ENCODE measurements at places on chromosomes 6 and 20.

GRCh38 chr6:24967211-24967610 is 31.5 kb upstream of the RIPOR2 start:
- DNase-seq = no peak

GRCh38 chr6:89745716-89746115 is 73.9 kb downstream of the MDN1 start:
- DNase-seq = no peak

- no peak for DNase-seq
Observed at GRCh38 chr20:9287826-9288225, 218.9 kb downstream of the PLCB4 start.

DNA sequence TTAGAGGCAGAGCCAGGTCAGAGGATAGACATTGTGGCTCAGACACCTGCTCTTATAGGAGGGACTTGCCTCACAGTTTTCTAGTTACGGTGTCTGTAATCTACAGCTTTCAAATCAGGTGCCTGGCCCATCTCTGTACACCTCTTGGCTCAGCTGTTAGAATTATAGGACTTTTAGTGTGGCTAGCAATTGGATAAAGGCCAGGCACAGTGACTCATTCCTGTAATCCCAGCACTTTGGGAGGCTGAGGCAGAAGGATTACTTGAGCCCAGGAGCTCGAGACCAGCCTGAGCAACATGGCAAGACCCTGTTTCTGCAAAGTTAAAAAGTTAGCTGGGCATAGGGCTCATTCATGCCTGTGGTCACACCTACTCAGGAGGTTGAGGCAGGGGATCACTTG is 20.0 kb downstream of the BRPF3 start:
- DNase-seq = no peak

DNA sequence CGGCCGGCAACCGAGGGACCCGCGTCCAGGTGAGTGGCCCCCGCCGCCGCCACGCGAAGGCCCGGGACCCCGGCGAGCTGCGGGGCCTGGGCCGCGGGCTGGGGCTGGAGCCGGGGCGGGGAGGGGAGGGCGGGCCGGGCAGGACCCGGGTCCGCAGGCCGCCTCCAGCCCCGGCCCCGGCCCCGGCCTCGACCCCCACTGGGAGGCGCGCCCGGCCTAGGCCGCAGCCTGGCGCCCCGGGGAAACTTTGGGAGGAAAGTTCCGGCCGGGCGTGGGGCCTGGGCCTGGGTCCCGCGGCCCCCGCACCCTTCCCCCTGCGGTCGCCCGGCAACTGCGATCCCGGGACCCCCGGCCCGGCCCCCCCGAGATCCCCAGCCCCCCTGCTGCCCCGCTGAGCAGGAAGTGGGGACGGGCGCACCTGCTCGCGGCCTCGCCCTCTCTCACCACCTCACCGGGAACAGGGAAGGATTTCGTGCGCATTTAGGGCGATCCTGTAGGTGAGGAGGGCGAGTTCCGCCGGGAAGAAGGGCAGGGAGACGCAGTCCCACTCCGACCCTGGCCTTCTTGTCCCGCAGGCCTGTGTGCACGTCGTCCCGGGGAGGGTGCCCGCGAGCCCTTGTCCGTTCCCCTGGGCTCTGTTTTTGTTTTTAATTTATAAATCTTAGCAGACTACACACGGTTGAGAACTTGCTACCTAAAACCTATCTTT is 402 bp downstream of the OSBPL2 start:
- no peak for DNase-seq

- no peak for DNase-seq
Observed at GRCh38 chr6:164283574-164283973, 869.1 kb downstream of the QKI start.

DNA sequence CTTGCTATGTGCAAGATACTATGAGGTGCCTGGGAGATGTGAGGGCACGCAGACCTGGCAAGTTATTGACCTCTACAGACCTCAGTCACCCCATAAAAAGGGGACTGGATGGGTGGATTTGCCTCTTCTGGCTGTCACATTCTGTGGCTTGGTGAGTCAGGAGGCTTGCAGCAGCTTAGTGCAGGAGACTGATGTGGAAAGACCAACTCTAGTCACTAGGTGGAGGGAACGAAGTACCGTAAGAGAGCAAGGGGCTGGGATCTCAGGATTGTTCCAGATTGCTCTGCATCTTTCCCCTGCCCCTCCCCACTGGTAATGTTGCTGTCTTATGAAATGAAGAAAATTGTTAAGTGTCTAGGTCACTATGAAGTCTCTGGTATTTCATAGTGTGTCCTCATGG is 3.3 kb downstream of the MAPRE1 start:
- DNase-seq = no peak

DNA sequence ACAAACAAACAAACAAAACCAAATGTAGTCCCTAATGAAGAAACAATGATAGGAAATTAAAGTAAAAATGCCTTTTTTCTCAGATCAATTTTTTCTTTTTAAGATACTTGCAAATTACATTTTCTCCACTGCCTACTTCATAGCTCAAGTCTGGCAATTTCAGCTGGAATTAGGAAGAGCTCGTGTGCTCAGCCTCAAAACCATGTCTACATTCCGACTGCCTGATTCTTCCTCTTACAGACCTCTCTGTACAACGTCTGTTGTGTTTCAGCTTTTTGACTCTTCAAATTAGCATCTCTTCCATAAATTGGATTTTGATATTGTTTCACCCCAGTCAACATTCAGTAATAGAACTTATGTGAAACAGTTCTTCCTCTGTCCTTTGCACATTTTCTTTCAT is 9.3 kb upstream of the EDN1 start:
- DNase-seq = no peak

- no peak for DNase-seq
Observed at GRCh38 chr6:111030008-111031007, 48.5 kb downstream of the RPF2 start.

GRCh38 chr6:38796006-38796405 is 80.9 kb downstream of the DNAH8 start:
- no peak for DNase-seq

DNA sequence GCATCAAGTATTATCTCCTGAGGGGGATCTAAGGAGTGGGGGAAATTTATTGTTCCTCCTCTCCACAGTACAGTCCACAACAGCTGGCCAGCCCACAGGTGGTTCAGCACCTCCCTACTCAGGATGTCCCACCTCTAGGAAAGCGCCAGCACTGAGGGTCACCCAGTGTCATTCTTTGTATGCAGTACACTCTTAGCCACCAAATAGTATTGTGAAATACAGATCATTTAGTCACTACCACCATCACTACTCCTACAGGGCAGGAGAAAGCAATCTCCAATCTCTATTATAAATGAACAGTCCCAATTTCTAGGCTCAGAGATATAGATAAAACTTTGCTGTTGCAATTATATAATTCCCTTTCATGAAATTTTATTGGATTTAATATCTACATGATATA is 6.3 kb upstream of the ZNF76 start:
- DNase-seq = no peak

DNA sequence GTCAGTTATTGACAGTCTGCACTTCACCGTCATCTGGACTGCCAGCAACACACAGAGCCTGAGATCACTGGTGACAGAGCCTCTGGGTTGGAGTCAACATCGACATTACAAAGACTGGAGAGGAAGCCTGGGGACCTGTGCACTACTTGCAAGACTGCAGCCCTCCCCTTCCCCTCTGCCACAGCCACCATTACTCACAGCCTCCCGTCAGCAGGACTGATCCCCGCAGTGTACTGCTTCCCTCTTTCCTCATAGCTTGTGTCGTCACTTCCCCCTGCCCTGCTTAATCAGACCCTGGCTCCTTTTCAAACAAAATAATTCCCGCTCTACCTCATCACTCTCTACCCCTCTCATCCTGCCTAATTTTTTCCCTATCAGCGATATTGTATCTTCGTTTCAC is 235.5 kb upstream of the KCNQ5 start:
- no peak for DNase-seq

GRCh38 chr20:61748376-61748775 is 317.3 kb downstream of the TAF4 start:
- DNase-seq = no peak

DNA sequence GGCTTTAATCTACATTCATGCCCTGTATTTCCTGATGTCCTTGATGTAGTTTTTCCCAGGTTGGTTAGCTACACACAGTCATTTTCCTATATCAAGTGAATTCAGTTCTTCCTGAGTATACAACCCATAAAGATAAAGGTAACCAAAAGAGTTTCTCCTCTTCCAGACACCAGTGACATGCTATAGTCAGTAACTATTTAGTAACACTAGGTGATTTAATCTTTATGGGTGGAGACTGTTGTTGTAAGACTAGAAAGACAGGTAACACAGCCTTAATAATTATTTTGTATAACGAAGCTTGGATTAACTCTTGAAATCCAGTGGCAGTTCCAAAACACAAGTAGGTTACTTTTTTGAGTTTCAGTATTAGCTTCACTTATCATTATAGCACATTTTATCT is 17.6 kb downstream of the MCUR1 start:
- DNase-seq = no peak
